ENCODE measurements at places on chromosomes 3 and 15. TPM values are rescaled to one million over a fixed set of nuclear protein-coding genes. Genes with fewer than 3 reads are reported as not detected.
A peak's percentile ranks its signal among the peaks of the same experiment; 100 is the strongest.

Gene PPM1L
- 23.6 TPM for total RNA-seq

DNA sequence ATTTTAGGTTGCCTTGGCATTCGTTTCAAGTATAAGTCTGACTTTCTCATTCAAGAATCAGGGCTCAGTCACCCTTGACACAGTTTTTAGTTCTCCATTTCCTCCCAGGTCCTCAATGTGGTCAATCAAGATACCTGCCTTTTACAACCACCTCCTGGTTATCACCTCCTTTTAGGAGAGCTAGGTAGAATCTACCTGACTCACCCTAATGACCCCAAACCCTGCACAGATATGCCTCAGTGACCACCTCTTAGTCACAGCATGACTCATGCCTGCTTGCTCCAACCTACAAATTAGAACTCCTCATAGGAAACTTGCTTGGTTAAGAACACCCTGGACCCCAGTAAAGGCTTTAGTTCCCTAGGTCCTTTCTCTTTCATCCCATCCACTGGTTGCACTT is 22.5 kb downstream of the DMXL2 start:
- no peak for DNase-seq

- no peak for DNase-seq
Observed at GRCh38 chr15:94263341-94264273, 32.2 kb downstream of the MCTP2 start.

Gene AGTR1
- 3.3 TPM for total RNA-seq

- DNase-seq = peak; percentile 70
Observed at GRCh38 chr3:184568924-184569829, 7.6 kb downstream of the EPHB3 start.

DNA sequence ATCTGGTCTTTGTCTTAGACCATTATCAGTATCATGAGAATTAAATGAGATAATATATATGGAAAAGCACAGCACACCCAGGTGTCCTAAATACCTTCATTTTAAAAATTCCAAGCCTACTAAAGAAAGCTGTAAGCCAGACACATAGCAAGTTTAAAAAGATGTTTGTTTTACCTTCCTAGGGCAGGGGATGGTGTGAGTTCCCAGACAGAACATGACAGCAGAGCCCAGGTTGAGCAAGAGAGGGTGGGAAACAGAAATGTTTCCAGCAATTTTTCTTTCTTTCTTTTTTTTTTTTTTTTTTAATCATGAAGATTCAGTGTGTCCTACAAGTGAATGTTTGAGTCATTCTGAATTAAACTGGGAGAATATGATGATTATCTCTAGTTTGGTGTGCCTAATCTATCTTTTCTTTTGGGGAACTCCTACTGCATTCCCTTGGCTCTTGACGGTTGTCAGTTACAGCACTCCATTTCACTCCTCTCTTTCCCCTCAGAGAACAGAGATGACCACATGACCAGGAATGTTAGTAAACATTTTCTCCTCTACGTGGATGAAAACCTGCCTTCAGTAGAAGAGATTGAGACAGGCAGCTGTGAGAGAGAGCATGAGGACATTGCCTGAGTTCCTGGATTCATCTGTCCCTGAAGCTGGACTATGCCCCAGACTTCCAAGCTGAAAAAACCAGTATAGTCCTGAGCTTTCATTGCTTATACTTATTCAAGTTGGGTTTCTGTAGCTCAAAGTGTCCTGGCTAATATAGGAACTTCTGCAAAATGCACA is 54.5 kb upstream of the ARL14 start:
- no peak for DNase-seq

Gene THRB
- total RNA-seq = 13.0 TPM

Gene MB21D2
- total RNA-seq = 20.4 TPM

DNA sequence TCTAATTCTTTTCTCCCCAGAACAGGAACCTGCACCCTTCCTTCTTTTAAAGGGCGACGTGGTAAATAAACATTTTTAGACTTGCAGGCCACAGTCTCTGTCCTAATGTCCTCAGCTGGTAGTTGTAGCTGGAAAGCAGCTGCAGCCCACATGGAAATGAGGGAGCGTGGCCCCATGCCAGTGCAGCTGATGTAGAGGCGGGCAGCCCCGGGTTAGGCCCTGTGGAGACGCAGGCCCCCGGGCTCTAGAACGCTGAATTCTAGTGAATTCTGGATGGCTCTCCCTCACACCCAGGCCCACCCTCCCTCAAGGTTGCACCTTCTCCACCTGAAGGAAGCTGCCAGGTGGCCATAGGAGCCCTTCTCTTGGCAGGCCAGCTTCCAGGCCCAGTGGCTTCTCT is 52.3 kb downstream of the PGPEP1L start:
- no peak for DNase-seq

DNA sequence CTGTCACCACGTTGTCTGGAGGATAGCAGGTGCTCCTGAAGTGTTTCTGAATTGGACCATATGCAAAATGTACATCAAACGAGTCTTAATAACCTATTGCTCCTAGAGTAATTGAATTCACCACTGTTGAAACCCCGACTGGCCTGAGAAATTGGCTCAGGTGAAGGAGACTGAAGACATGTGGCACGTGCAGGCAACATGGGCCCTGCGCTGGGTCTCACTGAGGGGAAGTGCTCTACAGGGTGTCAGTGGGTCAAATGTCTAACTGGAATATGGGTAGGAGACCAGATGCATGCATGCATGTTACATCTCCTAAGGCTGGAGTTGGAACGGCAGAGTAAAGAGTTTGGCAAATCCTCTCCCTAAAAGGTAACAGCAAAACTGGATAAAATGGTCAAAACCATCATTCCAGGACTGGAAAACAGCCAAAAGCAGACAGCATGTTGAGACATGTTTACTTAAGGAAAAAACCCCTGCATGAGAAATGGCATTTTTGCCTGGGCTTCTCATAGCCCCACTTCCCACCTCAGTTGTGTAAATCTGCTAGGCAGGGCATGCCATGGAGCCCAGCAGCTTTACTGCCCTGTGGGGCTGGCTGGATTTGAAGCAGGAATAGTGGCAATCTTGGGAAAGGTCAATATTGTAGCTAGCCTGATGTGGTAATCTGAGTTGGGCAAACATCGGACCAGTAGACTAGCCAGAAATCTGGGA is 131.3 kb downstream of the TJP1 start:
- no peak for DNase-seq

Gene ZKSCAN7
- total RNA-seq = 15.2 TPM

GRCh38 chr3:31974964-31975363 is 6.1 kb downstream of the OSBPL10 start:
- no peak for DNase-seq

Gene HDDC3
- 16.2 TPM for total RNA-seq

DNA sequence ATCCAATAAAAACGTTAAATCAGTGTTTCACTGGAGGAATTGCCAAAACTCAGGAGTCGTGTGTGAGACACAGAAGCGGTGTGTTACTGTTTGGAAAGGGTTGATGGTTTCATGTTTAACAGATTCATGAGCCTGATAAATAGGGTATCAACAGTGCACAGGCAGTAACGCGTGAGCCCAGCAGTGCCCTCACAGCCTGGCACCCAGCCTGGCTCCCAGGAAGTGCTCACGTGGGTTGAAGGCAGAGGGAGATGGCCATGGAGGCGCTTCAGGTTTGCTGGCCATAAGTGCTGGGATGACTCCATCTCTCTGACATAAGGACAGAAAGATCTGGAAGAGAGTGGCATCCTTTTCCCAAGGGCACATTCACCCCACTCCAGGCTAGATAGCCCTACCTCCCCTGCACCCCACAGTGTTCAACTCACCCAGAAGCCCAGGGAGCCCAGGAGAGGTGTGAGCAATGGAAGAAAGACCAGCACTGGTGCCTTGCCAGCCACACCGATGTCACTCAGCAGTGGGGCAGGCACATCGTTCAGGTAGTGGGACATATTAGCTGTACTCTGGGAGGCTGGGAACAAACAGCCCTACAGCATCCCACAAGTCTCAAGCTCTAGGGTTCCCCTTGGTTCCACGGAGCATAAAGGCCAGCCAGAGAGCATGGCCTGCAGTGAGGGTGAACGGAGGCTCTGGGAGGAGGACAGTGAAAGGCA is 164.3 kb downstream of the LRRK1 start:
- peak; percentile 48 for DNase-seq

DNA sequence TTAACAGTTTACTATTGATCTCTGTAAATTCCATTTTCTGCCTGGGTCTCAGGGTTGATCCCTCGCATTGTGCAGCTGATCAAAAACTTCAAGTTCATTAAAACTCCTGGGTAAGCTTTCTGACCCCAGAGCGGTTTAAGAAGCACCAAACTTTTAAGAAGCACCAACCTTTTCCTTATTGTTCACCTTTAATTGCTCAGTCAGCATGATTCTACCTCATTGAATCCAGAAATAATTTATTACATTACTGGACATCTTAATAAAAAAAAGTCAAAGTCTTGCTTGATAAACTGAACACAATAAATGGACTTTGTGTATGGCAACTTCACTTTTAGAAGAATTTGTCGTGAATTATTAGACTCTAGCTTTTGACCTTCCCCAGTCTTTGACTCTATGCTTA is 46.9 kb downstream of the HDGFL3 start:
- no peak for DNase-seq

DNA sequence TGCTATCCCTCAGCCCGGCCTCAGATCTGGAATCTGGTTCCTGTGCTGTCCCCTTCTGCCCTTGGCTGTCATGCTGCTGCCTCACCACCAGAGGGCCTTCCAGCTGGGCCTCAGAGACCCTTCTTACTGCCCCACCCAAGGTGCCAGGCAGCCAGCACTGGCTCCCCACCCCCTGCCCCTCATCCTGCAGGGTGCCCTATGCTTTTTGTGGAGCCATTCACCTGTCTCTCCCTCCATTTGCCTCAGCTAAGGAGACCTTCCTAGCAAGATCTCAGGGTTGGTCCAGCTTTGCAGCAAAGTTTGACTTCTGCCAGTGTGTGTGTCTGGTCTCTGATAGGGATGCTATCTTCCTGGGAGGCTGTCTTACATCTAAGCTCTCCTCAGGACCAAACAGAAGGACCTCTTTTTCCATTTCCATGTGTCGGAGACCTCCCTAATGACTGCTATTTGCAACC is 1.9 kb upstream of the VWA5B2 start:
- no peak for DNase-seq

DNA sequence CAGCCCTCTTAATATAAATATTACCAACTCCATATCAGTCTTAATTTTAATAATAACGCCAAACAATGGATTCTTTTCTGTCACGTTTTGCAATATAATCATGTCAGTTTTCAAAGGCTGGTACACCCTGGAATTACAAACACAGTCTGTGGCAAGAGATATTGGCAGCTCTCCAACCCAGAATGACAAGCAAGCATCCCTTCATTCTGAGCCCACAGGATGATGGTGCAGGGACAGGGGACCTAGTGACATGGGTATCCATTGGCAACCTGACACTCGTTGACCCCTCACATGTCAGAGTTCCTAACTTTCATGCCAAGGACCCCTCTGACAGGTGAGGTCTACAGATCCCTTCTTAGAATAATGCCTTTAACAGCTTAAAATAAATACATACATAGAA is 154.5 kb upstream of the TSC22D2 start:
- peak; percentile 24 for DNase-seq

GRCh38 chr3:124599147-124599765 is 131.0 kb upstream of the UMPS start:
- DNase-seq = no peak

Gene GOLGA6L9
- total RNA-seq = 5.4 TPM

Gene SCAMP5
- 24.4 TPM for total RNA-seq

Gene OCA2
- not detected for total RNA-seq

Gene FBXO40
- total RNA-seq = 0.68 TPM

DNA sequence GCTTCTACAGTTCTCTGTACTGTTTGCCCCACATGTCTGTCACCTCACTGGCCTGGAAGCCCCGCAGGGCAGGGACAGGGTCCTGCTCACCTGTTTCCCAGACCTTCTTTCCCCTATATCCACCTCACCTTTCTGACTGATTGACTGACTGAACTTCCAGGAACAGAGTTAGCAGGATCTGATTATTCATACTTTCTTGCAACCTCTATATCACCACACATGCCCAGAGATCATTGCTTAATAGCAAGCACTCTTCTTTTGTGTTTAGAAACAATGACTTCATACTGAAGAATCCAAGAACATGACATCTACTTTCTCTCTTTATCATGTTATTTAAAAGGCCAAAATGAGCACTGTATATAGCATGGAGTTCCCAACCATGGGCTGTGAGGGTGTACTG is 18.0 kb upstream of the CLEC3B start:
- no peak for DNase-seq

Gene TTLL13
- total RNA-seq = 0.51 TPM

- no peak for DNase-seq
Observed at GRCh38 chr3:127637546-127637945, 8.6 kb downstream of the PODXL2 start.

Measured in prostate gland (tissue), 2 donors.